Heart left ventricle (tissue), 16 donors: ENCODE measurements at places on chromosomes 11 and 22. TPM values are rescaled to one million over a fixed set of nuclear protein-coding genes. Genes with fewer than 3 reads are reported as not detected.
A peak's percentile ranks its signal among the peaks of the same experiment; 100 is the strongest.

UPK2 gene
- total RNA-seq = not detected

OR10D3 gene
- total RNA-seq = not detected

OR52B6 gene
- not detected for total RNA-seq

NDUFA6 gene
- 232 TPM for total RNA-seq

CNGA4 gene
- not detected for total RNA-seq

TSGA10IP gene
- not detected for total RNA-seq

RDX gene
- 126 TPM for total RNA-seq

DNA sequence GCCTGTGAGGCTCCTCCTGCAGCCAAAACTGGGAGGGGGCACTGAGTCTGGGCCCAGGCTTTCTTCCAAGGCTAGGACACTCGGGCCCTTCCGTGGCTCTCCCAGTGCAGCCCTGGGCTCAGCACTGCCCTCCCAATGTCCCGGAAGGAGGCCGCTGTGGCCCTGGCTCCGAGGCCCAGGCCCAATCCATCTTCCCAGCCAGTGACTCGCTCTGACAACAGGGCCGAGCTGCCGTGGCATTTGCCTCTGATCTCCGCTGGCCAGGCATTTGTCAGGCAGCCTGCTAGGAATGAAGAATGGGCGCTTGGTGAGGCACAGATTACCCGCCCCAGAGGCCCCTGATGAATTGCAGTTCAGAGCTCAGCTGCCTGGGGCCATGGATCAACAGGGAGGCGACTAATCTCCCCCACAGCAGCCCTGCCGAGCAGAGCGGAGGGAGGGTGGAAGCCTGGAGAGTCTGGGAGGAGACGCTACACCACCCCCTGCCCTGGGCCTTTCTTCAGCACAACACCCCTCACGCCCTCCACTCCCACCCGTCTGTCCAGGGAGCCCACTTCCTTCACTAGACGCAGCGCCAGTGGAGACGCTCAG lies 8.3 kb downstream of the FXYD2 start:
- DNase-seq = no peak

- DNase-seq = no peak
Measured at GRCh38 chr11:22800482-22800881, 29.1 kb downstream of the SVIP start.

DNA sequence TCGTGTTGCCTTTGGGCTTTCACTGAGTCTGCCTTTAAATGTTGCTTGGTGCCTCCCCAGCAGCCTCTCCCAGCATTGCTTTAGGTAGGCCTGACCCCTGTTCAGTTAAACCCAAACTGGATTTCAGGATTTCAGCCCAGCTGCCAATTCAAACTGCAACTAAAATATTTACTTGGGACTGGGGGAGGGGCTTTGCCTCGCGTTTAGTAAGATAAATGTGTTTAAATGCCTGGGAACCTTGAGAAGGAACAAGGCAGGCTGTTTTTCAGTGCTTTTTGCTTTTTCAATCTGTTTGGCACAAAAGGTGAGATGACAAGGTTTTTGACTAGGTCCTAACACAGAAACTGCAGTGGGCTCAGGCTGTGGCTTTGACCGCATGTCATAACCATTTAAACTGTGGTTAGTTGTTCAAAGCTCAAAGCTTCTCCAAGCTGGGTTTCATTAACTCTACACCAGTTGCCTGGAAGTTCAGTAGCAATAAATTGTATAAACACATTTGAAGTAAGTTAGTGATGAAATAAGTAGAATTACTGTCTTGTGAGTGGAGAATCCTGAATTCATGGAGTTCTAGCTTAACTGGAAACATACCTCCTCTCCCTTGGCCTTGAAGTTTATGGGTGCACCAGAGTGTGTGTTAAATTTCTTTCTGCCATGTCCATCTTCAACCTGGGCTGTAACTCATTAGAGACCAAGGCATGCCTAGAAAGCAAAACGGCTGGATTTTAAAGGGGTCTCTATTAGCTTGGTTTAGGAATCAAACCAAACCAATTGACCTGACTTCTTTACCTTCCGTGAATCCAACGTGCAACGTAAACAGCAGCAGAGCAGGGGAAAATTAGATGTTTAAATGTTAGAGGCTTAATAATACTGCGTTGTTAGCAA lies 3.6 kb downstream of the PKNOX2 start:
- DNase-seq = no peak

DNA sequence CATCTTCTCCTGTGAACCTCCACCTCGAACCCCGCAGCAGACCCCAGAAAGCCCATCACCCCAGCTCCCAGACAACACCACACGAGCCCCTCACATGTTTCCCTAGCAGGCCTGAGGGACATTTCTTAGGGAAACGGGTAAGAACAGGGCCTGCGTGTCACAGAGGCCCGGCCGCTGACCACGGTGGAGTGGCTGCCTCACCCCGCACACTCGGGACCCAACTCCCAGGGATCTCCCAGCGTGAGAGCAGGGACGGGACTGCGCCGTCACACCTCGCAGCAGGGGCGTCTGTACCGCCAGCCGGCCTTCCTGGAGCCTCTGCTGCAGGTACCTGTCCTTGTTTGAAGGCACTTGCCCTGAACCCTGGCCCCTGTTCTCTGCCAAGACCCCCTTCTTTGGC lies 10.2 kb downstream of the ATP5MGL start:
- DNase-seq = no peak

DNA sequence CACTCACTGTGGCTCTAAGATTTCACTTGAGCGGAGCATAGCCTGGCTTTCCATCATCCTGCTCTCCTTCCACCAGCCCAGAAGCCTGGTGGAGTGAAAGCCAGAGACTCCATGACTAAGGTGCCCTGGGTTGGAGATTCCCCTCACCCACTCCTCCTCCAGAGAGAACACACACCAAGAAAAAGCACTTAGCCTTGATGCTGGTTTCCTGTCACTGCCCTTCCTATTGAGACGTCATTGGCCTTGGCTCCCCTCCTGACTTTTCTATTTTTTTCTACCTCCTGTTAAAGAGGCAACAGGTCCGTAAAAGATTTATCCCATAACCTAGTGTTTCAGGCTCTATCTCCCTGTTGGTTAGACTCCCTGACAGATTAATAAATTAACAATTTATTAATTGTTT lies 38.5 kb upstream of the APLNR start:
- DNase-seq = peak; percentile 61

DNA sequence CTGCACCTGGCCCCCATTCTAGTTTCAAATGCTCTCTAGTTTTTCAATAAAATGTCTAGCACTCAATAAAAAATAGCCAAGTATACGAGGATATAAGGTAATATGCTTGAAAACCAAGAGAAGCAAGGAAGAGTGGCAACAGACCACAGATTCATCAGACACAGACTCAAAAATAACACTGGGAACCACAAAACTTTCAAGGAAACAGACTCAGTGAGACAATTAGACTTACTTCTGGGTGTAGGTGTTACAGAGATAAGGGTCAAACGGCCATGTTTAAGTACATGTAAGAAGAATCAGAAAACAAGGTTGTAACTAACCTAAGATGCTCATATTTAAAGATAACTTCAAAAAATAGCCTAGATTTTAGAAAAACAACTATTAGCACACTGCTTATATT lies 67.0 kb downstream of the TRMU start:
- no peak for DNase-seq

GRCh38 chr11:79413268-79413667 lies 27.6 kb downstream of the TENM4 start:
- peak; percentile 92 for DNase-seq

GRCh38 chr22:19871023-19871844 lies 16.6 kb upstream of the GNB1L start:
- peak; percentile 21 for DNase-seq

GRCh38 chr11:1823376-1824220 lies 11.2 kb upstream of the SYT8 start:
- no peak for DNase-seq

DNA sequence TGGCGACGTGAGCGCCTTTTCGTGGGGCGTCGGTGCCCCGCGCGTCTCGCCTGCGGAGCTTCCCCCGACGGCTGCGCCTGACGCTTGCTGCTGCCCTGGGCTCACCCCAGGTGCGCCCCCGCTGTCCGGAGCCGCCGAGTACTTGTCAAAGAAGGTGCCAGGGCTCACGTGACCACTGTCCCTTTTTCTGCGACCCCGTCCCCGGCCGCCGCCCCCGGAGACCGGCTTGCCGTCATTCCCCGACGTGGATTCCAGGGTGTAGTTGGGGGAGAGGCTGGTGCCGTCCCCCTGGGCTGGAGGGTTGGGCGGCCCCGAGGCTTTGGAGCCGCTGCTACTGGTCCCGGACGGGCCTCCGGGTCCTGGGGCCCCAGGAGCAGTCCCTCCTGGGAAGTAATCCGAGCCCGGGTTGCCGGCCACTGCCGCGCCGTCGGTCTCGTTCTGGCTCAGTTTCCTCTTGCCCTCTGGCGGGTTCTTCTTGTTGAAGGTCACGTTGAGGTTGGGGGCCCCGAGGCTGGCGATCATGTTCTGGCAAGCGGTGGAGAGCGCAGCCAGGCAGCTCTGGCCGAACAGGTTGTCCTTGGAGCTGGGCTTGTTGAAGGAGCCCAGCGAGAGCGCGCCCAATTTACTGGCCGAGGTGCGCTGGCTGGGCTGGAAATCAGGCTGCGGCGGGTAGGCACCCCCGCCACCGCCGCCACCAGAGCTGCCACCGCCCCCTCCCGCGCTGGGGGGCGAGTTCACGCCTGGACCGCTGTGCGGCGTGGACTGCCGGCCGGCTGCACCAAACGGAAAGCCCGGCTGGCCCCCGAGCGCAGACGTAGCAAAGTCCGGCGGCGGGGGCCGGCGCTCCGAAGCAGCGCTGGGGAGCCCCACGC lies 3.8 kb downstream of the MN1 start:
- DNase-seq = peak; percentile 61

DNA sequence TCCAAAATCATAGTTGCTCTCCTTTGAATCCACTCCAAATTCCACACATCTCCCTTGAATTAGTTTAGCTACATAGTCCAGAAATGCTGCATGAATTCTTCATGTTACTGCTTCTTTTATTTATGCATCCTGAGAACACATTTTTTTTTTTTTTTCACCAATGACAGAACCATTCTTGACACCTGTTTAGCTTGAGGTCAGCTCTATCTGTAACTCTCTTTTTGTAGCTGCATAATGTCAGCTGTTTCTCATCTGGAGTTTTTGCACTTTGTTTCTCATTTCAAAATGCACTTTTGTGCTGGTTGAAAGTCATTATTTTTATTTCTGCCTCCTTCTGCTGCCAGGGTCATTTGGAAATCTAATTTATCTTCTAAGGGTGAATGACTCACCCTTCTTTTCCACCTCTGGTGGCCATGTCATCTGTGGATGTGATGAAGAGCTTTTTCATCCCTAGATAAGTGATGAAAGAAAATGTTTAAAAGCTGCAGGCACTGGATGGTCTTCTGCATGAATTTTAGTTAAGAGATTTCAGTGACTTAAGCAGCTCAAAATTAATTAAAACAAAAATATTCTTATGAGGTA lies 93.7 kb downstream of the JRKL start:
- DNase-seq = no peak

DNA sequence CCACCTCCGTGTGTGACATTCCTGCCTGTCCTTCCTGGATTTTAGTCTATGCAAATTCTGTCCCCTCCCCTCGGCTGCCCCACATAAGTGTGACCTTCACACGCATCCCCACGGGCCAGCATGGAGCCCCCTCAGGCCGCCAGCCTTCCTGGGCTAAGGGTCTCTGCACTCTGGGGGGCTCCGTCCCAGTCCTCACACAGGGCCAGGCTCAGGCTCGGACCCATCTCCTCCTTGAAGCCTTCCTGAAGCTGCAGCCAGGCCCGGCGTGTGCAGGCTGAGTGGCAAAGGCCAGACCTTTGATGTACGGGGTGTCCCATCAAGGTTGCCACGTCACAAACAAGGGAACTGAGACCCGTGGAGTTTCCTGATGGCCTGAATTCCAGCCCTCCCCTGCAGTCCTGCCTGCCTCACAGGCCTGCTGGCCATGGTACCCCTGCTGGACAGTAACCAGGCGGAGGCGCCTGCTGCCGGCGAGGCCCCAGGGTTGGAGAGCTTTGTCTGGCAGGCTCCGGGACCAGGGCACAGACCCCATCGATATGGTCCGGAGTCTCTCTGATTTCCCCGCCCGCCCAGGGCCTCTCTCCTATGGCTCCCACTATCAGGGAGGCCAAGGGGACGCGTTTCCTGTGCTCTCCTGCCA lies 791.7 kb downstream of the BRD1 start:
- DNase-seq = no peak

- DNase-seq = peak; percentile 82
Measured at GRCh38 chr22:26642465-26643417, 14.6 kb upstream of the MIAT start.

DNA sequence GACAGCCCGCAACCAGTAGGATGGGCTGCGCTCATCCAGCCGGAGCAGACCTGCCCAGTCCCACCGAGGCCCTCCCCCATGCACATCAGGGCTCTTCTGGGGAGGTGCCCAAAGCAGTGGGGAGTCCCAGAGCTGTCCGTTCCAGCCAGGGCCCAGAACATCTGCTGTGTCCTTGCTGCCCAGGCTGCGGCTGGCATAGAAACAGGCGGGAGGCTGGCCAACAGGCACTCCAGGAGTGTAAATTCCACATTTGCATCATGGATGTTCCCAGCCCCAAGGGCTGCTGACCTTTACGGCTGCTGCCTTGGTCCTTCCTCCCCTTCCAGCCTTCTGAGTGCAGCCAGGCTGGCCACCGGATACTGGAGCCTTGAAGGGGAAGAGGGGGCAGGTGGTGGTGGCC lies 30.0 kb upstream of the SYT7 start:
- DNase-seq = peak; percentile 72

DNA sequence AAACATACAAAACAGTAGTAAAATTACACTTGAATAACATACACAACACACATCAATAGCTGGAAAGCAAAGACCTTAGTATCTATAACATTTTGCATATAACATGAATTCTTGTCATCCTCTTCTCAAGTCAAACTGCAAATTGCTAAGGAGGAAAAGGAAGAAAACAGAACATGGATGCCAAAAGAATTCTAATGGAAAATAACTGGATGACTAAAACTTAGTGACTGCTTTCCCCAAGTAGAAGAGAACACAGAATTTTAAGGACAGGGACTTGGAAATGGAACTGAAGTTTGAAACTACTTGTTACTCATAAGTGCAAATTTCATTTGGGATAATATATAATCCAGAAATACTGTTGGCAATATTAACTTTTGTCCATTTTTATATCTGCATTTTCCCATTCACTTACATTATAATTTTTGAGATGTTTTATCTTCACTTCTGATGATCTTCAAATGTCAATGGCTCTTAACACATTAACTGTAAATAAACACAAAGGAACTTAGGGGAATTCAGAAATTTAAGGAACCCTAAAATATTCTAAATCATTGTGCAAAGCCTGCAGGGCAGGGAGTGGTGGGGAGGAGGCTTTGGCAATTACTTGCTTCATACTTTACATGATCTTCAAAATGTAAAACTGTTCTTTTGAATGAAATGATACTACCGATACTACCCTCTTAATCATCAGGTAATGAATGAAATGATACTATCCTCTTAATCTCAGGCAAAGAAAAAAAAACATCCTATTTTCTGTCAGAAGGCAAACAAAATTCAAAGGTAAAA lies 9.9 kb downstream of the MTMR2 start:
- DNase-seq = no peak

DNA sequence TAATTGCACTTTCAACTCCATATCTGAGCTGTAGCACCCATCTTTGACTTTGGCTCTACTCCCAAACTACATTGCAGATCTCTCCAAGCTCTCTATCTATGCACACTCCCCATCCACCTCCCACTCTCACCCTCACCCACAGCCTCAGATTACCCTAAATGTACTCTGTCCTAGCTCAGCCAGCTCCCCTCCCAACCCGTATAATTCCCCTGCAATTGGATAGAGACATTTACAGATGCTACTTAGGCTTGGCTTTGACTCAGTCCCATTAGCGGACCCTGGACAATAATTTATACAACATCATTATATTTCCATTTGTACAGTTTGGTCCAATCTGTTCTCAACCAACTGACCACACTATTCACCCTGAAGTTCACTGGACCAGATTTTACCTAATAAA lies 338.9 kb upstream of the ANO3 start:
- no peak for DNase-seq
